ENCODE measurements at places on chromosomes 7 and 10. TPM values are rescaled to one million over a fixed set of nuclear protein-coding genes. Genes with fewer than 3 reads are reported as not detected.

- no peak overlapping the region for H3K27ac ChIP-seq
- H3K36me3 ChIP-seq, result peaks cover 10% of the 10 kb centered on the region
- H3K4me1 ChIP-seq, result no peaks in the 10 kb centered on the region
- H3K4me3 ChIP-seq, result no peak overlapping the region
- DNase-seq, result peak; percentile 22
Measured at GRCh38 chr10:110610308-110610774, 33.8 kb upstream of the RBM20 start.

Gene KAZALD1
- not detected for total RNA-seq

Gene NPC1L1
- total RNA-seq, result not detected

Gene PKD2L1
- total RNA-seq, result not detected

Gene LRRC61
- 3.1 TPM for total RNA-seq

GRCh38 chr7:128132426-128133069 is 101.3 kb upstream of the LRRC4 start:
- no peak overlapping the region for H3K4me3 ChIP-seq
- no peak for DNase-seq
- H3K27me3 ChIP-seq, result peaks cover 26% of the 10 kb centered on the region
- peaks cover 22% of the 10 kb centered on the region for H3K4me1 ChIP-seq
- no peaks in the 10 kb centered on the region for H3K36me3 ChIP-seq
- no peak overlapping the region for H3K27ac ChIP-seq

- no peaks in the 10 kb centered on the region for H3K27me3 ChIP-seq
- H3K36me3 ChIP-seq, result no peaks in the 10 kb centered on the region
- H3K4me1 ChIP-seq, result no peaks in the 10 kb centered on the region
- H3K4me3 ChIP-seq, result no peak overlapping the region
- DNase-seq, result peak; percentile 14
- no peak overlapping the region for H3K27ac ChIP-seq
Measured at GRCh38 chr10:30384701-30385201, 35.7 kb upstream of the MTPAP start.

DNA sequence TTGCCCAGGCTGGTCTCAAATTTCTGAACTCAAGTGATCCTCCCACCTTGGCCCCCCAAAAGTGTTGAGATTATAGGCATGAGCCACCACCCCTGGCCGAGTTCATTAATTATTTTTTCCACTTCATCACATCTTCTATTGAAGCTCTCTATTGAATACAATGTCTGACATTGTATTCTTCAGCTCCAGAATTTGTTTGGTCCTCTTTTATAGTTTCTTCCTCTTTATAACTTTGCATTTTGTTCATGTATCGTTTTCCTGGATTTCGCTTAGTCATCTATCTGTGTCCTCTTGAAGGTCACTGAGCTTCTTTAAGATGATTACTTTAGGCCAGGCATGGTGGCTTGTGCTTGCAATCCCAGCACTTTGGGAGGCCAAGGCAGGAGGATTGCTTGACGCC is 30.2 kb downstream of the NOM1 start:
- H3K36me3 ChIP-seq, result no peaks in the 10 kb centered on the region
- H3K27me3 ChIP-seq, result no peaks in the 10 kb centered on the region
- no peak for DNase-seq
- H3K27ac ChIP-seq, result no peak overlapping the region
- H3K4me3 ChIP-seq, result no peak overlapping the region
- H3K4me1 ChIP-seq, result no peaks in the 10 kb centered on the region

DNA sequence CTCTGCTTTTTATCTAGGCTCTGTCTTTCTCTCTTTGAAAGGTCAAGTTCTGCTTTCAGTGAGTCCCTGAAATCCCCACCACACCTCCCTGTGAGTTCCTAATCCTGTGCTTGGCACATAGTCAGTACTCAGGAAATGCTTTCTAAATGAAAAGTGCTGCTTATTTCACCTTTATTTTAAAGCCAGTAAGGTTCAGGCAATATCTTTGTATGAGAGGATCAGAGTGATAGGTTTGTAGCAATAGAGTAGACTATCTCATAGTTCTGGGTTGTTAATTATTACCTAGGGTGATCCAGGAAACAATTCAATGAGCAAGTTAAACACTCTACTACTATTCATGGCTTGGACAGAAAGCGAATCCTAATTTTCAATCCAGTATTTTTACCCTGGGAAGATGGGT is 7.4 kb upstream of the LAMB1 start:
- no peak overlapping the region for H3K27ac ChIP-seq
- H3K36me3 ChIP-seq, result no peaks in the 10 kb centered on the region
- DNase-seq, result no peak

DNA sequence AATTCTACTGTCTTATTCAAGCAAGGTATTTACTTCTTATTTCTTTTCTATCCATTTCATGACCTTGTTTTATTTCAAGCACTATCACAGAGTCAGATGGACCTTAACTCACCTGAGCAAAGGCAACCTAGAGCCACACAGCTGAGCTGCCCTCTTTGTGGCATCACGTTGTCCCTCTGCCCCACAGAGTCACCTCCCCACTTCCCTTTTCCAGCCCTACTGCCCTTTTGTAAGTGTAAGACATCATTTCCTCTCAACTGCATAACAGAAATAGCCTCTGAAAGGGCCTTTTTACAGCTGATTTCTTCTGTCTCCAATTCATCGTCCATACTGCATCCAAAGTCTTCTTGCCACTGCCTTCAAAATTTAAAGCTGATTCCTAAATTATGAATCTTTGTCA is 946.0 kb downstream of the NRG3 start:
- H3K4me1 ChIP-seq, result no peaks in the 10 kb centered on the region
- no peaks in the 10 kb centered on the region for H3K36me3 ChIP-seq
- no peak for DNase-seq
- H3K4me3 ChIP-seq, result no peak overlapping the region
- no peak overlapping the region for H3K27ac ChIP-seq
- H3K27me3 ChIP-seq, result no peaks in the 10 kb centered on the region

GRCh38 chr10:76333326-76333725 is 901.9 kb downstream of the LRMDA start:
- H3K27me3 ChIP-seq, result no peaks in the 10 kb centered on the region
- no peaks in the 10 kb centered on the region for H3K36me3 ChIP-seq
- no peak overlapping the region for H3K4me3 ChIP-seq
- no peak for DNase-seq

- no peaks in the 10 kb centered on the region for H3K36me3 ChIP-seq
- DNase-seq, result no peak
- H3K27ac ChIP-seq, result no peak overlapping the region
- H3K4me1 ChIP-seq, result no peaks in the 10 kb centered on the region
- no peaks in the 10 kb centered on the region for H3K27me3 ChIP-seq
Measured at GRCh38 chr10:112507046-112507445, 60.0 kb downstream of the VTI1A start.

GRCh38 chr10:30455816-30456215 is 21.8 kb downstream of the MAP3K8 start:
- DNase-seq, result peak; percentile 41
- peak overlapping the region; percentile 20 for H3K27ac ChIP-seq
- peaks cover 42% of the 10 kb centered on the region for H3K36me3 ChIP-seq
- H3K27me3 ChIP-seq, result no peaks in the 10 kb centered on the region

Gene OR2A42
- not detected for total RNA-seq

Gene C10orf105
- 0.36 TPM for total RNA-seq

Gene ADARB2
- total RNA-seq, result not detected

Gene NEUROG3
- not detected for total RNA-seq

Gene UMAD1
- total RNA-seq, result 11.0 TPM

- H3K36me3 ChIP-seq, result no peaks in the 10 kb centered on the region
- H3K27ac ChIP-seq, result no peak overlapping the region
- H3K4me3 ChIP-seq, result no peak overlapping the region
- no peak for DNase-seq
- peaks cover 18% of the 10 kb centered on the region for H3K4me1 ChIP-seq
Measured at GRCh38 chr10:100349087-100349486, 2.1 kb downstream of the SCD start.

GRCh38 chr7:146728611-146729010 is 612.0 kb downstream of the CNTNAP2 start:
- no peak overlapping the region for H3K27ac ChIP-seq
- no peaks in the 10 kb centered on the region for H3K4me1 ChIP-seq
- no peaks in the 10 kb centered on the region for H3K27me3 ChIP-seq
- H3K4me3 ChIP-seq, result no peak overlapping the region

Gene SPACDR
- 0.64 TPM for total RNA-seq

Gene NPTX2
- total RNA-seq, result not detected

GRCh38 chr10:4474829-4475228 is 351.2 kb upstream of the AKR1E2 start:
- no peak for DNase-seq
- H3K4me3 ChIP-seq, result no peak overlapping the region
- H3K4me1 ChIP-seq, result peaks cover 9% of the 10 kb centered on the region
- H3K36me3 ChIP-seq, result no peaks in the 10 kb centered on the region
- H3K27me3 ChIP-seq, result no peaks in the 10 kb centered on the region
- H3K27ac ChIP-seq, result no peak overlapping the region

GRCh38 chr10:110758898-110759297 is 112.8 kb upstream of the PDCD4 start:
- no peak for DNase-seq
- H3K4me3 ChIP-seq, result no peak overlapping the region
- no peak overlapping the region for H3K27ac ChIP-seq
- H3K36me3 ChIP-seq, result no peaks in the 10 kb centered on the region
- H3K4me1 ChIP-seq, result no peaks in the 10 kb centered on the region

Gene TRA2A
- total RNA-seq, result 275 TPM

Gene SDK1
- total RNA-seq, result 1.1 TPM

DNA sequence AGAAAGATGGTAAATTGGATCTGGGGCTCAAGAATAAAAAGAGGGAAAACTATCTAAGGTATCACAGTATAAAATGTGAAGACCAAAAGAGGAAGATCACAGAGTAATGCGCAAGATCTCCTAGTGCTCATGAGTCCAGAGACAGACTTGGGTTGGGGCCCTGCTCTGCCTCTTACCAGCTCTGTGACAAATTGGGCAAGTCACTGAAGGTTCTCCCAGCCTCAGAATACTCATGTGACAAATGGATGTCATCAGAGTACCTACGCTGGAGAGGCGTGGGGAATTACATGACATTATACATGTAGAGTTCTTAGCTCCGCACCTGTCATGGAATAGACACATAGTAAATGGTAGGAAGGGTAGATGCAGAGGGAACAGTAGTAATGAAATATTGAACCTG is 124.4 kb downstream of the DOCK4 start:
- no peak overlapping the region for H3K27ac ChIP-seq
- H3K27me3 ChIP-seq, result peaks cover 3% of the 10 kb centered on the region
- no peak for DNase-seq
- H3K4me1 ChIP-seq, result peaks cover 5% of the 10 kb centered on the region

Gene CCDC3
- total RNA-seq, result 0.08 TPM

GRCh38 chr10:24457661-24458318 is 248.9 kb downstream of the KIAA1217 start:
- H3K27me3 ChIP-seq, result peaks cover 3% of the 10 kb centered on the region
- H3K4me1 ChIP-seq, result no peaks in the 10 kb centered on the region
- no peaks in the 10 kb centered on the region for H3K36me3 ChIP-seq
- no peak for DNase-seq

GRCh38 chr10:75772153-75772887 is 340.9 kb downstream of the LRMDA start:
- no peak overlapping the region for H3K27ac ChIP-seq
- no peaks in the 10 kb centered on the region for H3K36me3 ChIP-seq
- peaks cover 6% of the 10 kb centered on the region for H3K4me1 ChIP-seq
- no peaks in the 10 kb centered on the region for H3K27me3 ChIP-seq
- H3K4me3 ChIP-seq, result peak overlapping the region; percentile 43

DNA sequence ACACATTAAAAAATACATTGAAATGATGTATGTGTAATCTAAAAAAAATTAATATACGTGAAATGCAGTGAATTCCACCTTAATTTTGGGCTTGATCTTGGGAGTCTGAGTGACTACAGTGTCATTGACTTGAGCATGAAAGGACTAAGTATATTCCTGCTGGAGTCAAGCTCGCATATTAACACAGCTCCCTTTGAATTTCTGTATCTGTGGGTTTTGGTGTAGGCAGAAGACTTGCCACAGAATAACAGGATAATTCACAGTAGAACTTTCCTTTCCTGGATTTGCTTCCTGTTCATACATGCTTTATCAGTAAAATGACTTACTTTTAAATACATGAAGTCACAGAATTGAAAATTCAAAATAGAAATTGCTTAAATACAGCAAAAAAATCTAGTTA is 55.3 kb downstream of the PPP1R9A start:
- H3K36me3 ChIP-seq, result no peaks in the 10 kb centered on the region
- H3K4me1 ChIP-seq, result no peaks in the 10 kb centered on the region
- no peak overlapping the region for H3K4me3 ChIP-seq
- no peak overlapping the region for H3K27ac ChIP-seq
- DNase-seq, result no peak

Gene LBX1
- not detected for total RNA-seq

- H3K27ac ChIP-seq, result no peak overlapping the region
- no peaks in the 10 kb centered on the region for H3K4me1 ChIP-seq
- no peaks in the 10 kb centered on the region for H3K27me3 ChIP-seq
- no peak overlapping the region for H3K4me3 ChIP-seq
- no peak for DNase-seq
Measured at GRCh38 chr7:79157281-79157680, 296.2 kb downstream of the MAGI2 start.

GRCh38 chr7:2792856-2793487 is 51.1 kb downstream of the GNA12 start:
- no peak for DNase-seq
- no peak overlapping the region for H3K27ac ChIP-seq
- no peak overlapping the region for H3K4me3 ChIP-seq
- no peaks in the 10 kb centered on the region for H3K4me1 ChIP-seq
- no peaks in the 10 kb centered on the region for H3K27me3 ChIP-seq

DNA sequence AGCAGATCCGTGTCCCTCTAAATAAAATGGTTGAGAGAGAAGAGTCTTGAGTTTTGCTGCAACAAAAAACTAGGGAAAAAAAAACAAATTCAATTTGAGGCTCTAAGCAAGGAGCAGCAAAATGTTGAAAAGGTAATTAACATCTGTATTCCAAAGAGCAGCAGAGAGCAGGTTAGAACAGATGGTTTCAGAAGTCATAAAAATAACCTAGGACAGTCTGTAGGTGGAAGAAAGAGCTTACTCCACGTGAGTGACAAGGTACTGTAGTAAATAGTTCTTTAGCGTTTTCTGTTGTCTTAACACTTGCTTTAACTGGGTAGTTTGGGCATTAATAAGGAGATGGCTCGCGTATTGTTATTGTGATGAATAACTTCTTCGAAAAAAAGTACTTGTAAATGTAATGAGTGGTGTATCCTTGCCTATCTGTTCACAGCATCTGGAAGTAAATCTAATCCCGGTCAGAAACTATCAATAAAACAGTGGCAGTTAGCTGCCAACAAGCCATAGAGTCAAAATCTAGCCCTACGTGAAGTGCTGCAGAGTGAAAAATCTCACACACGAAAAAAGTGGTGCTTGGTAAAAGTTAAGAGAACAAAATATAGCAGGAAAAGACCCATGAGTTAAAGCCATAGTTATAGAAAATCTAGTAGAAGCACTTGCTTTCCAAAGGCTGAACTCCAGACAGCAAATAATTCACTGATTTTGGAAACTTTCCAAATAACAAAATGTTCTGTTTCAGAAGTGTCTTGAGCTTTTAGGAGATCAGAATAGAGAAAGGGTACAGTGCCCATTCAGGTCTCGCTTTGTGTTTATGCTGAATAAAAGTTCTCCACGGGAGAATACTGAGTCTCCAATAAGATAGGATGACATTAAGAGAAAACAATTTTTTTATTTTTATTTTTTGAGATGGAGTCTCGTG is 49.3 kb upstream of the PARD3 start:
- H3K27ac ChIP-seq, result no peak overlapping the region
- no peak for DNase-seq
- H3K4me1 ChIP-seq, result no peaks in the 10 kb centered on the region
- no peaks in the 10 kb centered on the region for H3K27me3 ChIP-seq
- H3K36me3 ChIP-seq, result no peaks in the 10 kb centered on the region

Gene DNAJB12
- 27.0 TPM for total RNA-seq

GRCh38 chr10:110460111-110460809 is 37.4 kb upstream of the DUSP5 start:
- H3K27me3 ChIP-seq, result no peaks in the 10 kb centered on the region
- H3K27ac ChIP-seq, result no peak overlapping the region
- H3K36me3 ChIP-seq, result no peaks in the 10 kb centered on the region
- DNase-seq, result no peak
- peaks cover 59% of the 10 kb centered on the region for H3K4me1 ChIP-seq
